ENCODE measurements at places on chromosomes 2 and 18. TPM values are rescaled to one million over a fixed set of nuclear protein-coding genes. Genes with fewer than 3 reads are reported as not detected.

Gene TCF4
- total RNA-seq: 2.0 TPM

Gene HS1BP3
- total RNA-seq: 12.9 TPM

Gene GALM
- 86.0 TPM for total RNA-seq

Gene PFN4
- not detected for total RNA-seq

Gene MARCO
- total RNA-seq: not detected

Gene GALNT13
- total RNA-seq: not detected

Gene BOLL
- not detected for total RNA-seq

Gene ST8SIA5
- total RNA-seq: 0.23 TPM

Gene M1AP
- total RNA-seq: not detected
